ENCODE measurements at places on chromosomes 7 and 10.

- no peak for DNase-seq
Measured at GRCh38 chr7:117021986-117022385, 68.7 kb downstream of the ST7 start.

- DNase-seq, result no peak
Measured at GRCh38 chr7:155201325-155202087, 96.2 kb upstream of the INSIG1 start.

DNA sequence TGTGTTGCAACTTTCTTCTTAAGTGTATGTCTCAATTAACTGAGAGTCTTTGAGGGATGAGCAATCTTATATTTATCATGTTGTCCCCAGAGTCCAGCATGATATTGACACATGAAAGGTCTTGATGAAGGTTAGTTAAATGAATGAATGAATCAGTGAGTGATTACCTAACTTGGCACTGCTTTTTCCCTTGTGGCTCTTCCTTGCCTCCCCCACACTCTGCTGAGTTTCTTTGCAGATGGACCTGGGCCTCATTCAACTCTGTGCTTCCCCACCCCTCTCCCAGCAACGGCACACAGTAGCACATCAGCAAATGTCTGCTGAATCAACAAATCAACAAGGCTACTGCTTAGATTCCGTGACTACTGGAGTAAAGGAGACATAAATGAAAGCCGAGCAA is 235.1 kb upstream of the CXCL12 start:
- DNase-seq, result no peak

- DNase-seq, result no peak
Measured at GRCh38 chr7:82335927-82336326, 107.7 kb downstream of the CACNA2D1 start.

GRCh38 chr7:46948716-46949115 is 633.2 kb downstream of the TNS3 start:
- no peak for DNase-seq

DNA sequence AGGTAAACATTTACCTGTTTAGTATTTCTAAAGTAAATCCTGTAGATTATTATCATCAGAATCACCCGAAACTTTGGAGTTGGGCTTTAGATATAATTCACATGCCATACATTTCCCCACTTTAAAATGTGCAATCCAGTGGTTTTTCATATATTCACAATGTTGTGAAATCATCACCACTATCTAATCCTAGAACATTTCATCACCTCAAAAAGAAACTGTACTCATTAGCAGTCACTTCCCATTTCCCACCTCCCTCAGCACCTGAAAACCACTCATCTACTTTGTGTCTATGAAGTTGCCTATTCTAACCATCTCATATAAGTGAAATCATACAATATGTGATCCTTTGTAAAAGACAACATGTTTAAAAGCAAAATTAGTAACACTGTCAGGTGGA is 182.6 kb downstream of the FZD1 start:
- DNase-seq, result peak; percentile 34

GRCh38 chr7:105653441-105654005 is 72.2 kb upstream of the EFCAB10 start:
- DNase-seq, result no peak

GRCh38 chr10:86932674-86933073 is 24.7 kb downstream of the MMRN2 start:
- no peak for DNase-seq

DNA sequence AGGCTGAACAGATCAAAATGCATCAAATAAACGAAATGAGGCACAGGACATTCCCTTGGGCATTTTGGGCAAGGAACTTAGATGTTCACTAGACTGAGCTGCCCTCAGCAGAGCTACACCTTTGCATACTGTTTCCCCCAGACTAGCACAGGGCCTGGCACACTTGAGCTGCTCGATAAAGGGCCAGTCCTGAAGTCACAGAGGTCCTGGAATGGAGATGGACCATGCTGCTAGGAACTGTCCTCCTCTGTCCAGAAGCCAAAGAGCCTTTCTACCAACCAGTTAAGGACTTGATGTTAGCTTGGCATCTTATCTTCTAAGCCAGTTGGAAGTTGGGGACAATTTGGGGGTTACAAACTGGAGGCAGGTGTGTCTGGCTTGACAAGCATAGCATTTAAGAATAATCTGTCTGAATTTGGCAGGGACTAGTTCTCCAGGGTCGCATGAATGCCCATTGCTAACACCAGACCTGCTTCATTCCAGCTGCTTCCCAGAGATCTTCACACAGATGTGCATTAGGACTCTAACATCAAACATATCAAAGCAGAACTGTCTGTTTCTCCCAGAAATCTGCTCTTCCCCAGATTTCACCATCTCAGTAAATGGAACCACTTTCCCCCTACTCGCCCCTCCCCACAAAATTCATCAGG is 152.2 kb upstream of the PDE1C start:
- no peak for DNase-seq

DNA sequence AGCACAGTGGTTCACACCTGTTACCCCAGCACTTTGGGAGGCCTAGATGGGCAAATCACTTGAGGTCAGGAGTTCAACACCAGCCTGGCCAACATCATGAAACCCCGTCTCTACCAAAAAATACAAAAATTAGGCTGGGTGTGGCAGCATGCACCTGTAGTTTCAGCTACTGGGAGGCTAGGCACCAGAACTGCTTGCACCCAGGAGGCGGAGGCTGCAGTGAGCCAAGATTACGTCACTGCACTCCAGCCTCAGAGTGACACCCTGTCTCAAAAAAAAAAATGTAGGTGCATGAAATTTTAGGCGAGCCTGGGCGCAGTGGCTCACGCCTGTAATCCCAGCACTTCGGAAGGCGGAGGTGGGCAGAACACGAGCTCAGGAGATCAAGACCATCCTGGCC is 9.6 kb downstream of the BCL7B start:
- no peak for DNase-seq

DNA sequence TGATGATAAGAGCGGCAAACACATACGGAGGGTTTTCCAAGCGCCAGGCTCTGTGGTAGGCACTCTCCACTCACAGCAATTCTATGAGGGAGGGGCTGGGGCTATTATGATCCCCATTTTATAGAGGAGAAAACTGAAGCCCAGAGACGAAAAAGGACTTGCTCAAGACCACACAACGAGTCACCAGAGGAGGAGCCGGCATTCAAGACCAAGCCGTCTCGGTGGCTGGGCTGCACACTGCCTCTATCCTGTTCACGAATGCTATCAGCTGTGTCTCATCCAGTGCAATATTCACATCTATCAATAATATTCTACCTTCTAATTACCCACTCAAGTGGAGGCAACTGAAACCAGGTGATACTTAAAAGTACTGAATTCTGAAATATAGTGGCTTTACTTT is 67.8 kb upstream of the NMT2 start:
- DNase-seq, result no peak

- DNase-seq, result no peak
Measured at GRCh38 chr7:44348300-44348699, 22.9 kb upstream of the CAMK2B start.

DNA sequence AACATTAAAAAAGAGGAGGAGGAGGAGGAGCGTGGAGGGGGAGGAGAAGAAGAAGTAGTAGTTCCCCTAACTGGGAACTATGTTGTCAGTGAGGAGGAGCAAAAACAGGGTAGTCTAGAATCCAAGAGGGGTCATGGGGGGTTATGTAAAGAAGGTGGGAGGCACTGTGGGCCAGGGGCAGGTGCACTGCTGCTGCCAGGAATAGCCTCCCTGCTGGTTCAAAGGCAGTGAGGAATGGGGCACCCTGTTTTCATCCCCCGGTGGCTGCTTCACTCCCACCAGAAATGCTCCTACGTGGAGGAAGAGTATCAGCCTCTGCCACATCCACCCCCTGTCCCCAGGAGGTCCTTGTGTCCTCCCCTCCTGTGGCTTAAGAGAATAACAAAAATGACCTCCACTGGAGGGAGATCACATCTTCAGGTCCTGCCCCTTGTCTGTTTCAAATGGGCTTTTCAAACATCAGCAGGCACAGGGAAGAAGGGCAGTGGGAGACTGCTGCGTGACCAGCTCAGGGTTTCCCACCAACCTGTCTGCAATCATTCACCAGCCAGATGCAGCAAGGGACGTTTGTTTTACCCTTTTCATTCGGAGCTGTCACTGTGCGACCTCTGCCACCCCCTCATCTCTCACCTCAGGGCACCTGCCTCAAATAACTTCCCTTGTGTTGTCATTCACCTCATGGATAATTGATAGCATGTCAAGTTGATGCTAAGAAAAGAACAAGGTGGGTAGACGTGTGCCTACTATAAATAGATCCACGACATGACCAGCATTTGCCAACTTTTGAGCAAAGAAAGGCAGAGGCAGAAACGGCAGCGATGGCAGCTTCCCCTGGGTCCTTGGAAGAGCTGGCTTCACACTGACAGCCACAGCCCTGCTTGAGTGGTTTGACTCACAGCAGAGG is 92.6 kb downstream of the DGKI start:
- DNase-seq, result peak; percentile 58

GRCh38 chr7:85770332-85770731 is 583.5 kb upstream of the SEMA3D start:
- no peak for DNase-seq

DNA sequence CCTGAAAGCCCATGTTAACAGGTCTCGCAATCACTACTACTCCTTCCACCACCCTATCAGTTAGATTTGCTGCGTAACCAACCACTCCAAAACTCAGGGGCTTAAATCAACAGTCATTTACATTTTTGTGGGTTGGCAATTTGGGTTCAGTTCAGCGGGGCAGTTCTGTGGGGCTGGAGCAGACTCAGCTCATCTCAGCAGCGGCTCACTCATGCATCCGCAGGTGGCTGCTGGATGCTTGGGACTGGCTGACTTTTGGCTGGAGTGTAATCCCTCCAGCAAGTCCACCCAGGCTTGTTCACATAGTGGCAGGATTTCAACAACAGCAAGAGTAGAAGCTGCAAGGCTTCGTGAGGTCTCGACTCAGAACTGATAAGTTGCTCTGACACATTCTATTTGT is 79.2 kb downstream of the NEUROD6 start:
- DNase-seq, result no peak

GRCh38 chr7:144835155-144835611 is 670 bp downstream of the TPK1 start:
- peak; percentile 46 for DNase-seq

- DNase-seq, result peak; percentile 82
Measured at GRCh38 chr10:124721330-124722045, 22.7 kb downstream of the FAM53B start.

DNA sequence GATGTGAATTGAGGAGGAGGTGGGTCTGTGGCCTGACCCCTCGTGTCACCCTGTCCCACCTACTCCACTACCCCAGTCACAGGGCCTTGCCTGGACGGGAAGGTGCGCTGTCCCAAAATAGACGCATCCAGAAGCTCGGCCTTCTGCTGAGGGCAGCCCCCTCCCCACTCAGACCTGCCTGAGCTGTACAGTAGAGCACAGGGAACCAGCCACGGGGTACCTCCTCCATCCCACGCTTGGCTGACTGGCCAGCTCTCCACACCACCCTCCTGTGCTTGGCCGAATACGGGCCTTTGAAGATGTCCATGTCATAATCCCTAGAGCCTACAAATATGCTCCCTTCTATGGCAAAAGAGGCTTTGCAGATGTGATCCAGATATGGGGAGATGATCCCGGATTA is 88.3 kb downstream of the CHST15 start:
- DNase-seq, result no peak

DNA sequence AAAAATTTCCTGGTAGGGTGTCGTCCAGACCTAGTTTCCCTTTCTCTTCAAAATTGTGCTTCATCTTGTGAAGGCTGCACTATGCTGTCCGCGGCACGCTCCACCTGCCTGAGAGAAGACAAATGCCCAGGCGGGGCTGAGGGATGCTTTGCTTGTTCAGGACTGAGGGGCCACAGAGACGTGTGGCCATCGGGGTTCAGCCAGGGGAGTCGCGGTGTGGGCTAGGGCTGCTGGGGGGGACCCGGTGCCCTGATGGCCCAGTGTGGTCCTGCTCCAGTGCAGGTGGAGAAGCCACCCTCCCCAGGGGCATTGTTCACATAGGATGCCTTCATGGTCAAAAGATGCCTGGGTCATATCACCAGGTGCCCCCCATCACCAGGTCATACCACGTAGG is 107.8 kb upstream of the SHH start:
- DNase-seq, result no peak

DNA sequence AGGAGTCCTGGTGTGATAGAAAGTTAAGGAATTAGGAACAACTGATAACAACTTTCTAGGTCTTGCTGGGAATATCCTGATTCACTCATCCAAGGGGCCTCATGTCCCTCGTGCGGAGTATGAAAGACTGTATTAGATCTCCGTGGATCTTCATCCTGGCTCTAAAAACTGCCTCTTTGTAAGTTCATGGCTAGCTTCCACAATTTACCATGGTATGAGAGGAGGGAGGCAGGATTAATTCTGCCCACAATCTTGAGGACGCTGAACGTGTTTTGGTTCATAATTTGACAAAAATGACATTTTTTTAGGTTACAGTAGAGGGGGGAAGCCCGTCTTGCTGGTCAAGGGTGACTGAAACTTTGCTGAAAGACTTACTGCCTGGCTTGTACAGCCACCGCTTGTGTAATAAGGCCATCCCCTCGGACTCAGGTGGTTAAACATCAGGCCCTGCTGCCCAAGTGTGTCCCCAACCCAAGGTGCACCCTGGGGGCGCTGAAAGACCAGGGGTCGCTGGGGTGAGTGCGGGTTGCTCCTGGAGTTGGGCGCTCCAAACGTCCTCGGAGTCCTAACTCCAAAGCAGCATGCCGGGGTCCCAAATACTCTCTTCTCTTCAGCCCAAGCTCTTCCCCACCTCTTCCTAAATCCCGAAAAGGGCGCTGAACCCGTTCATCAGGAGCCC is 733 bp downstream of the HIBADH start:
- DNase-seq, result peak; percentile 10

GRCh38 chr10:18238870-18239485 is 98.8 kb downstream of the CACNB2 start:
- peak; percentile 51 for DNase-seq

GRCh38 chr7:143490717-143491306 is 13.1 kb downstream of the TAS2R41 start:
- DNase-seq, result peak; percentile 74

DNA sequence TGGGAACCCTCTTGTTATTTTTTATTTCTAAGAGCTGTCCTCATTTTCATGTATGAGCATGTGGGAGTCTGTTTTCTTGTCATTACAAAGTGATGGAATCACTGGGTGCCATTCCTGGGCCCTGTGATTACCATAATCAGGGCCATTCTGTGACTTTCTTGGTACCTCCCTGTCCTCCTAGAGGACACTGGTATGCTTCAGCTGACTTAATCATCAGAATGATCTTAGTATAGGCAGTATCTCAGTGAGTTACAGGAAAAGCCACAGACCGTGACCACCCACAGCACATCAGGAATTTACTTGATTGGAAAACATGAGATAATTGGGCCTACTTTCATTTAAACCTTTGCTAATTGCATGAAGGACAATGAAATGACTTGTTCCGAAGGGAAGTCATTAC is 7.2 kb downstream of the NOM1 start:
- DNase-seq, result no peak
